ENCODE measurements at places on chromosomes 1 and 21. TPM values are rescaled to one million over a fixed set of nuclear protein-coding genes. Genes with fewer than 3 reads are reported as not detected.

BMP8B gene
- 1.0 TPM for total RNA-seq

- H3K4me3 ChIP-seq, result no peak overlapping the region
- H3K27ac ChIP-seq, result peak overlapping the region; percentile 68
- no peak for DNase-seq
These were observed 980 bp upstream of the AHCYL1 start for GRCh38 chr1:109983380-109984189.

DNA sequence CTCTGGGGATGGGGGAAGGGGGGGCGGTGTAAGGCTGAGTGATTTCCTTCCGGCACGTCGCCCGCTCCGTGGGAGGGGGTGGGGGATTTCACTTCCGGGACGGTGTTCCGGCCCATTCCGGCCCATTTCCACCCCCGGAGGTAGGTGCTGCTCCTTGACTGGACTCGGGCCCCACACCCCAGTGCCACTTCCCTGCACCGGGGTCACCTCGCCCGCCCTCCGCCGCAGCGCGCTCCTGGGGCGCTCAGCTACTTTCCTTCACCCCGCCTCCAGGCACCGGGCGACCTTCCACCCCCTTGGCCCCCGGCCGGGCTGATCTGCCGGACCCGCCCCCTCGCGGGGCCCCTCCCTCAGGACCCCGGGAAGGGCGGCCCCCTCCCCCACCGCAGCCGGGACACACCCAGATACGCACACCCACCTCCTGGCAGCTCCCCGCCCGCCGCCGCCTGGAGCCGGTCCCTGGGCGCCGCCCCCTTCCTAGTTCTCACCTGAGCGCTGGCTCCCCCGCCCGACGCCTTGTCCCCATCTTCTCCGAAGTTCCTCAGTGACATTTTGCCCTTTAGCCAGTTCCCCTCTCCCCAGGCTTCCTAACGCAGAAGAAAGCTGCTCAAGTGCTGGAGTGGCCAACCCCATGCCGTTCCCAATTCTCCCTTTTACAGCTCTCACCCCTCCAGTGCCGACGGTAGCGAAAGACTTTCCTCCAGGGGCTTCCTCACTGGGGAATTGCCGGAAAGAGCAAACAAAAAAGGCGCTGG is at the start of gene ZBTB37:
Gene ZBTB37, plus strand, starts transcription at position 115 of the 755 bp plus-strand sequence. CDS start 1,846 bp downstream, outside the sequence.
- peak within 1 kb of the TSS; percentile 77 for H3K4me3 ChIP-seq
- H3K36me3 ChIP-seq, result peaks cover 52% of the 10 kb centered on the region
- DNase-seq, result peak; percentile 93
- H3K27me3 ChIP-seq, result no peaks in the 10 kb centered on the region
- peaks cover 37% of the 10 kb centered on the region for H3K4me1 ChIP-seq

KIAA0040 gene
- total RNA-seq, result 23.9 TPM

DNA sequence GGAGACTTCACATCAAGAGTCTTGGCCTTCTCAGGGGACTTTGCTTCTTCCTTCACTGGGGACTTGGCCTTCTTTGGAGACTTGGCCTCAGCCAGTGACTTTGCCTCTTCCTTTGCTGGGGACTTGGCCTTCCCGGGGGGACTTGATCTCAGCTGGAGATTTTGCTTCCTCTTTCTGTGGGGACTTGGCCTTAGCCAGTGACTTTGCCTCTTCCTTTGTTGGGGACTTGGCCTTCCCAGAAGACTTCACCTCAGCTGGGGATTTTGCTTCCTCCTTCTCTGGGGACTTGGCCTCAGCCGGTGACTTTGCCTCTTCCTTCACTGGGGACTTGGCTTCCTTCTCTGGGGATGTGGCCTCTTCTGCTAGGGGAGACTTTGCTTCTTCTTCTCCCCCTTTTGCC is 13.5 kb upstream of the CD2 start:
- H3K4me3 ChIP-seq, result no peak overlapping the region
- no peaks in the 10 kb centered on the region for H3K27me3 ChIP-seq
- H3K36me3 ChIP-seq, result no peaks in the 10 kb centered on the region
- no peak overlapping the region for H3K27ac ChIP-seq
- H3K4me1 ChIP-seq, result peaks cover 8% of the 10 kb centered on the region

LCE1C gene
- not detected for total RNA-seq

- H3K36me3 ChIP-seq, result peaks cover 12% of the 10 kb centered on the region
- H3K27me3 ChIP-seq, result no peaks in the 10 kb centered on the region
- no peak overlapping the region for H3K4me3 ChIP-seq
- no peak overlapping the region for H3K27ac ChIP-seq
- no peaks in the 10 kb centered on the region for H3K4me1 ChIP-seq
These were observed 99.6 kb downstream of the ZZZ3 start for GRCh38 chr1:77582905-77583304.

- H3K27ac ChIP-seq, result no peak overlapping the region
- H3K27me3 ChIP-seq, result no peaks in the 10 kb centered on the region
- no peaks in the 10 kb centered on the region for H3K36me3 ChIP-seq
These were observed 22.7 kb downstream of the PKNOX1 start for GRCh38 chr21:42997053-42997452.

DNA sequence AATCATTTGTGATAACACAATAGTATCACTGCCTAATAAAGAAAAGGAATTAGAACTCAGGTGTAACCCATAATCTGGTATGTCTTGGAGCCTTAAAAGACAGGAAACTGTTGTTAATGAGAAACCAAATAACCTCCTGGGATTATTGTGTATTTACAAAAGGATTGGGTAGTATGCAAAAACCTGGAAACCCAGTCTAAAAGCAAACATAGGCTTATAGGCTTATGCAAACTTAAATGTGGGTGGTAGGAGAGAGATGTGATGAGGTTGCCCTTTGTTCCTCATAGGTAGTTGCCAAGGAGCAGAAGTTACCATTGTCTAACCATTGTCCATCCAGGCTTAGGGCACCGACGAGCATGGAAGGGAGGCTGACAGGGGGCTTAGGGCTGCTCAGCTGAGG is 165.8 kb downstream of the AK5 start:
- H3K27me3 ChIP-seq, result no peaks in the 10 kb centered on the region
- no peak overlapping the region for H3K4me3 ChIP-seq
- no peaks in the 10 kb centered on the region for H3K36me3 ChIP-seq
- no peak for DNase-seq
- H3K4me1 ChIP-seq, result peaks cover 2% of the 10 kb centered on the region

SLAMF6 gene
- 1.9 TPM for total RNA-seq

NCSTN gene
- 85.9 TPM for total RNA-seq

DNA sequence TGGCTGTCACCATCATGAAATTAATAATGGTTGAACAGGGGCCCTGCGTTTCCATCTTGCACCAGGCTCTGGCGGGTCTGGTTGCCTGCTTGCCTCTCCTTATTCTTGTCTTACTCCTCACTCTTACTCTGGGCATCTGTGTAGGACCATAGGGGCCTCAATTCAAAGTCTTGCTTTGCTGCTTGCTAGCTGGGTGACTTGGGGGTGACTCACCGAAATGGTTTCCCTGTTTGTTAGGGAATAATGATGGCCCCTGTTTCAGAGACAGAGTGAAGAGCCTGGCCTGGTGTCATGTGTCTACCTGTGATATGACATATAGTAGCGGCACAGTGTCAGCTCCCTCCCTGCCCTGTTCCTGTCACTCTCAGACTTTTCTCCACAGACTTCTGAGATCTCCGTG is 24.6 kb downstream of the KCNC4 start:
- no peak overlapping the region for H3K27ac ChIP-seq
- no peaks in the 10 kb centered on the region for H3K36me3 ChIP-seq
- no peak overlapping the region for H3K4me3 ChIP-seq
- peaks cover 5% of the 10 kb centered on the region for H3K27me3 ChIP-seq
- no peak for DNase-seq
- peaks cover 6% of the 10 kb centered on the region for H3K4me1 ChIP-seq

FGR gene
- total RNA-seq, result 108 TPM

DCDC2B gene
- total RNA-seq, result 7.2 TPM

DMRTA2 gene
- total RNA-seq, result not detected

DNA sequence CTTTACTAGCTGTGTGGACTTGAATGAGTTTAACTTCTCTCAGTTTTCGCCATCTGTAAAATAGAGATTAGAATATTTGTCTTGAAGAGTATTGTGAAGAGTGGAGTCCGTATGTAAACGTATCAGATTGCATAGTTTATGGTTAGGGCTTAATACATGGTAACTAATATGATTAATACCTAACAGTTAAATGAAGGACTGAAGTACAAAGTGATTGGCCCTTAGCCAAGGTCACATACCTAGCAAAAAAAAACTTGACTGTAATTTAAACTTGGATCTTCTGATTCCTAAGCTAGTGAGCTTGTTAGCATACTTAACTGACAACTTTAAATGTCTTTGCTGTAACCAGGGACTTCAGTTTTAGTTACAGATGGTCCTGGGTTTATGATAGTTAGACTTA is 1.9 kb downstream of the GIPC2 start:
- no peaks in the 10 kb centered on the region for H3K27me3 ChIP-seq
- H3K4me1 ChIP-seq, result peaks cover 8% of the 10 kb centered on the region
- peak overlapping the region; percentile 85 for H3K27ac ChIP-seq

GRCh38 chr1:16051039-16051438 is 7.5 kb downstream of the CLCNKB start:
- peaks cover 6% of the 10 kb centered on the region for H3K4me1 ChIP-seq
- H3K27me3 ChIP-seq, result no peaks in the 10 kb centered on the region
- no peaks in the 10 kb centered on the region for H3K36me3 ChIP-seq

ZFP69 gene
- total RNA-seq, result 3.4 TPM

DNA sequence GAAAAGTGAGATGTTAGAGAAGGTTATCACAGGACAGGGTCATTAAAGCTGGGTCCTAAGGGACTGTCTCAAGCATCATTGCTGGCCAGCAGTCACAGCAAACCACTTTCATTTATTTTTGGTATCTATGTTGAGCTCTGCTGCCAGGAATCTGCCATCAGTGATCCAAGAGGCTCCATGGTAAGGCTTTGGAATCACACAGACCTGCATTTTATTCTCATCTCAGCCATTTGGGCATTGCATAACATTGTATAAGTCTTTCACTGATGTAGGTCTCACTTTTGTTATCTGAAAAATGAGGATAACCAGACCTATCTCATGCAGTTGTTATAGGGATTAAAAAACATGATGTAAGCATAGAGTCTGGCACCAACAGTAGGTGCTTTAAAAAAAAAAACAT is 77.5 kb downstream of the OMA1 start:
- DNase-seq, result no peak
- no peaks in the 10 kb centered on the region for H3K36me3 ChIP-seq
- H3K27me3 ChIP-seq, result no peaks in the 10 kb centered on the region
- H3K27ac ChIP-seq, result no peak overlapping the region
- no peak overlapping the region for H3K4me3 ChIP-seq
- no peaks in the 10 kb centered on the region for H3K4me1 ChIP-seq

CSF3R gene
- 234 TPM for total RNA-seq

GRCh38 chr21:44331209-44331608 is 8.0 kb downstream of the CFAP410 start:
- H3K27ac ChIP-seq, result no peak overlapping the region
- H3K36me3 ChIP-seq, result peaks cover 5% of the 10 kb centered on the region
- no peaks in the 10 kb centered on the region for H3K27me3 ChIP-seq
- no peak for DNase-seq
- no peaks in the 10 kb centered on the region for H3K4me1 ChIP-seq

HSPA13 gene
- total RNA-seq, result 26.8 TPM

Measured in lung (tissue), 17 donors.